Left colon (tissue), 2 donors: ENCODE measurements at places on chromosomes 5 and 9. TPM values are rescaled to one million over a fixed set of nuclear protein-coding genes. Genes with fewer than 3 reads are reported as not detected.

GRCh38 chr5:111127453-111128195 lies 35.5 kb downstream of the WDR36 start:
- DNase-seq = no peak

GRCh38 chr9:134171316-134172197 lies 7.2 kb upstream of the RNU6ATAC start:
- DNase-seq = no peak

DNA sequence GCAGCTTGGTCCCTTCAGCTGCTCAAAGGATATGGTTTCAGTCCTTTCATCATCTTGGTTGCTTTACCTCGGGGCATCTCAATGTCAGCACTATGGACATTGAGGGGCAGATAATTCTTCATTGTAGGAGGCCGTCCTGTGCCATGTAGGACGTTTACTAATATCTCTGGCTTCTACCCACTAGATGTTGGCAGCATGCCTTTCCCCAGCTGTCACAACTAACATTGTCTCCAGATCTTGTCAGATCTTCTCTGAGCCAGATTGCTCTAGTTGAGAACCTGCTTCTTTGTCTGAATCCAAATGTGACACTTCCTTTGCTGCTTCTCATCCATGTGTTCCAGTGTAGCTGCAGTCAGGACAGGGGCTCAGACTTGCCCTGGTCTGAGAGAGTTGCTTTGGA lies 10.3 kb downstream of the PTPA start:
- DNase-seq = no peak

DNA sequence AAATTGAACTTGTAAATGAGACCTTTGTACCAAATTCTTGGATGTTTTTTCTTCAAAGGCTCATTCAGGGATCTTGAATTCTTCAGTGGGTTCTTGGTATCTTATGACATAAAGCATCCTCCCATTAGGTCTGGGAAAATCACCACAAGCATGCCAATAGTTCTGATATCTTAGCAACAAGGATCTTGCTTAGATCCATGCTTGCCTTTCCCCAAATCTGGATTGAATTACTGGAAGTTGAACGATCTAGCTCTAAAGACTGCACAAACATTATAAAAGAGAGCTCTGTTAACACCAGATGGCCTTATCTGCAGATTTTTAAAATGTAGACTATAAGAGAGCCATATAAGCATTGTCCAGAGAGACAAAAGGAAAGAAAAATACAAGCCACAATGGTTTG lies 266.3 kb downstream of the RAB3C start:
- DNase-seq = no peak

Gene HAVCR2
- 1.3 TPM for total RNA-seq

Gene PSD2
- total RNA-seq = not detected
